ENCODE measurements at places on chromosomes 7 and 10.

DNA sequence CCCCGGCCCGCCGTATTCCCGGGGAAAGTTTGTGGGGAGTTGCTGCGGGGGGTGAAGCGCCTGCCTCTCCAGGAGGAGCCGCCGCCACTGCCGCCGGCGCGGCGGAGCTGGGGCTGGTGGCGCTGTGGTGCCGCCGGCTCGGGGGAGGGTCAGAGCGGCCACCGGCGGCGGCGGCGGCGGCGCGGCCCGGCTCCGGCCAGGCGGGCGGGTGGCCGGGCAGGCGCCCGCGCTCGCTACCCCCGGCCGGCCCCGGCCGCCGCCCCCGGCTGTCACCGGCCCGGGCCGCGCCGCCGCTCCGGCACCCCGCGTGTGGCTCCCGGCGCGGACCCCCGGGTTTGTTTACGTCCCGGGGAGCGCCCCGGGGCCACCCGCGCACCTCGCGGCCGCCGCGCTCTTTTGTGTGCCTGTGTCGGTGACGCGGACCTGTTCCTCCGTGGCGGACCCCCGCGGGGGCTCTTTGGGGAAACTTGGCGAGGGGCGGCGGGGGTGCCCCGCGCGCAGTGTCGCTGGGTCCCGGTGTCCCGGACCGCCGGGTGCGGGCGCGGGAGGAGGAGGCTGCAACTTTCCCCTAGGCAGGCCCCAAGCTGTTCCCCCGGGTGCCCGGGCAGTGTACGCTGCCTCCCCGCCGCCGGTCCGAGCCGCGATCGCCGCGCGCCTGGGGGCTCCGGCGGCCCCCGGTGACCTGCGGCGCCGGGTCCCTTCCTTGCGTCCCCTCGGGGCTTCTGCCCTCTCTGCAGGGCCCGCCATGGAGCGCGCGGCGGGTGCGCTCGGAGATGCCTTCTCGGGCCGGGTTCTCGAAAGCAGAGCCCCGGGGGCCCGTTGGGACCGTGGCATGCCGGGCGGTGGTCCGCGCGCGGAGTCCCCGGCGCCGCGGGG lies 593 bp upstream of the CUX1 start:
- peak; percentile 54 for DNase-seq

GRCh38 chr10:69495666-69496065 lies 44.4 kb downstream of the TSPAN15 start:
- no peak for DNase-seq

- DNase-seq = no peak
Observed at GRCh38 chr7:90474284-90475210, 5.1 kb downstream of the PTTG1IP2 start.

- peak; percentile 98 for DNase-seq
Observed at GRCh38 chr7:131244259-131244852, 83.3 kb upstream of the MKLN1 start.

Measured in islet precursor cell (in vitro differentiated cells).